Breast epithelium (tissue), 4 donors: ENCODE measurements at places on chromosomes 16 and 17. TPM values are rescaled to one million over a fixed set of nuclear protein-coding genes. Genes with fewer than 3 reads are reported as not detected.
A peak's percentile ranks its signal among the peaks of the same experiment; 100 is the strongest.

GRCh38 chr17:61494325-61495160, 42.3 kb downstream of the TBX4 start:
- no peaks in the 10 kb centered on the region for H3K36me3 ChIP-seq
- no peak overlapping the region for H3K27ac ChIP-seq
- no peaks in the 10 kb centered on the region for H3K4me1 ChIP-seq
- no peak overlapping the region for H3K4me3 ChIP-seq

Gene TBC1D3K
- total RNA-seq: not detected

- H3K27ac ChIP-seq: no peak overlapping the region
- DNase-seq: no peak
- no peaks in the 10 kb centered on the region for H3K36me3 ChIP-seq
Observed at GRCh38 chr16:6284731-6285130, 1047.9 kb upstream of the RBFOX1 start.

DNA sequence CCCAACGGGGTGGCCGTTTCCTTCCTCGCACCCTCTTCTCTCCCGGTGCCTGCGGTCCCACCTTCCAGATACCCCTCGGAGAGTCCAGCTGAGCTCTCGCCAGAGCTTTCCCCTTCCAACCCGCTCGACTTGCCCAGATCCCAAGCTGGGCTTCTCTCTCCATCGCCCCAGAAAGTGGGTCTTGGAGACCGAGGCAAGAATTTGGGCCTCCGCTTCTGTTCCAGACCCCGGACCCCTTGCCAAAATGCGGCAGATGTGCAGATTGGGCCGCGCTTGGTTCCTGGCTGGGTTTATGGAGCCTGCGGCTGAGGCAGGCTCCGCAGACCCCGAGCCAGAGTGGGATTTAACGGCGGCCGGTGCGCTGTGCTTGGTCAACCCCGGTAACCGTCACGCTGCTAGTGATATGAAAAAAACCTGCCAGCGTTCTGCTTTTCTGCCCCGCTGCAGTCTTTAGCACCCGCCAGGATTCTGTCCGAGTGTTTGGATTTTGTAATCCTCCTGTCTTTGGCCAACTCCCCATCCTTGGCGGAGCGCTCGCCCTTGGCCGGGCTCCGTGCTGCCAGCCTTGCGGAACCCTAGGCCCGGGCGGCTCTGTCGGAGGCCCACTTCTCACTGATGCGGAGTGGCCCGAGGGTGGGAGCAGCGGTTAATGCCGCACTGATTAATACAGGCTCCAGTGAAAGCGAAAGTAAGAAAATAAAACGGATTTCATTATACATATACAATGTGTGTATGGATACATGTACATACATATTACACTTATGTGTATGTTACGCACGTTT, 754 bp upstream of the SLFN11 start:
- H3K27me3 ChIP-seq: no peaks in the 10 kb centered on the region
- no peak for DNase-seq
- H3K36me3 ChIP-seq: no peaks in the 10 kb centered on the region
- H3K4me3 ChIP-seq: peak overlapping the region; percentile 66
- H3K27ac ChIP-seq: peak overlapping the region; percentile 89

DNA sequence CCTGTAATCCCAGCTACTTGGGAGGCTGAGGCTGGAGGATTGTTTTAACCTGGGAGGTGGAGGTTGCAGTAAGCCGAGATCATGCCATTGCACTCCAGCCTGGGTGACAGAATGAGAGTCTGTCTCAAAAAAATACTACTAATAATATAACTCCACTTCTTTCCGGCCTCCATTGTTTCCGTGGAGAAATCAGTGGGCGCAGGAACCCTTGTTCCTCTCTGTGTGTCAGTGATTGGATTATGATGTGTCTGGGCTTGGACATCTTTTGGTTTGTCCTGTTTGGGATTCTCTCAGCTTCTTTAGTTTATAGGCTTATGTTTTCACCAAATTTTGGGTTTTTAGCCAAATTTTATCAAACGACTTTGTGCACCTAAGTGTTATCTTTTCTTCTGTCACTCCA, 36.8 kb downstream of the ACSF3 start:
- no peak for DNase-seq
- H3K4me3 ChIP-seq: no peak overlapping the region
- H3K4me1 ChIP-seq: no peaks in the 10 kb centered on the region
- no peaks in the 10 kb centered on the region for H3K27me3 ChIP-seq
- no peaks in the 10 kb centered on the region for H3K36me3 ChIP-seq
- no peak overlapping the region for H3K27ac ChIP-seq

DNA sequence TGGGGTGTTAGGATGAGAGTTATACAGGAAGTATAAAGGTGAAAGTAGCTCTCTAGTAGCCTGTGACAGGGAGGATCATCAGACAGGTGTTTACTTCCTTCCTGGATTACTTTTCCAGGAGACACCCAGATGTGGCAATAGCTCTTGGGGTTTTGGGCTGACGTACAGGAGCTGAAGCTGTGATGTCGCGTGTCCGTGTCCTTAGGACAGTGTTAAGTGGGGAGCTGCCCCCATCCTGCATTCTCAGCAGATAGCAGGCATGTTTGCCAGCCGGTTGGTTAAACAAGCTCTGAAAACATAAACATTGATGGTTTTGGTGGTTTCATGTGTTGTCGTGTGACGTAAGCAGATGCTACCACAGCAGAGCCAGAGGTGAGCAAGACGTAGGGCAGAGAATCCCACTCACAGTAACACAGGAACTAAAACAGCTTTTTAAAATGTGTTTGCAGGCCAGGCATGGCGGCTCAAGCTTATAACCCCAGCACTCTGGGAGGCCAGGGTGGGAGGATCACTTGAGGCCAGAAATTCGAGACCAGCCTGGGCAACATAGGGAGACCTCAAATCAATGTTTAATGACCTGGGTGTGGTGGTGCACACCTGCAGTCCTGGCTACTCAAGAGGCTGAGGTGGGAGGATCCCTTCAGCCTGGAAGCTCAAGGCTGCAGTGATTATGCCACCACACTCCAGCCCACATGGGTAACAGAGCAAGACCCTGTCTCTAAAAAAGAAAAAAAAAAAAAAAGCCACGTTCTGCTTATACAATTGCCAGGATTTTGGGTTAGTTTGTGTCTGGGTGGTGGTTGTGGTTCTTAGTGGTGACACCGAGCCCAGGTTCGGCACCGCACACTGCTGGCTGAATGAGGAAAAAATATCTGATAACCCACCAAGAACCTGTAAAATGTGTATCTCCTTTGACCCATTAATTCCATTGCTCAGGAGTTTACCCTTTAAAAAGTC, 18.2 kb upstream of the IL17C start:
- no peak for DNase-seq
- H3K27ac ChIP-seq: no peak overlapping the region
- H3K27me3 ChIP-seq: no peaks in the 10 kb centered on the region
- H3K4me1 ChIP-seq: no peaks in the 10 kb centered on the region

GRCh38 chr17:16352303-16352666, 984 bp downstream of the CENPV start:
- no peaks in the 10 kb centered on the region for H3K27me3 ChIP-seq
- no peak for DNase-seq
- H3K4me1 ChIP-seq: no peaks in the 10 kb centered on the region
- no peaks in the 10 kb centered on the region for H3K36me3 ChIP-seq
- no peak overlapping the region for H3K27ac ChIP-seq

Gene HAS3
- 2.5 TPM for total RNA-seq

GRCh38 chr17:73419881-73420280, 108.1 kb upstream of the CDC42EP4 start:
- no peak for DNase-seq
